Activated naive CD8-positive, alpha-beta T cell treated with anti-CD3 and anti-CD28 coated beads for 36 hours (primary cell): ENCODE measurements at places on chromosomes 11 and 22.

GRCh38 chr11:70810133-70810532, 411.8 kb downstream of the CTTN start:
- DNase-seq, result no peak

GRCh38 chr11:73760135-73760678, 667 bp downstream of the RAB6A start:
- no peak for DNase-seq

DNA sequence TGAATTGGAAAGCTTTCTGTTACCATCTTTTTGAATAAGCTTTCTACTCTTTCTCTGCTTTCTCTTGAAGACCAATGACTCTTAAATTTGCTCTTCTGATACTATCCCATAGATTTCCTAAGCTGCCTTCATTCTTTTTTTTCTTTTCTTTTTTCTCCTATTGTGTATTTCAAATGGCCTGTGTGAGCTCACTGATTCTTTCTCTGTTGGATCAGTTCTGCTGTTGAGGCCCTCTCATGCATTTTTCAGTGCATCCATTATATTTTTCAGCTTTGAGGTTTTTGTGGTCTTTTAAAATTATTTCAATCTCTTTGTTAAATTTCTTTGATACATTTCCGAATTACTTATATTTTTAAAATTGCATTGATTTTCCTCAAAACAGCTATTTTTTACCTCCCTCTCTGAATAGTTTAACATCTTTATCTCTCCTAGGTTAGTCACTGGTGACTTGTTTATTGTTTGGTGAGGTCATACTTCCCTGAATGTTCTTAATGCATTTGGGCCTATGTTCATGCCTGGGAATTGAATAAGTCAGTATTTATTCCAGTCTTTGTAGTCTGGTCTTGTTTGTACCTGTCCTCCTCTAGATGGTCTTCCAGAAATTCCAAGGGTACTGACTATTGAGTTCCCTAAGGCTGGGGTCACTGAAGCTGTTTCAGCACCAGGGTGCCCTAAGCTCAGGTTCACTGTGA, 110.6 kb upstream of the SERPIND1 start:
- no peak for DNase-seq

- no peak for DNase-seq
Observed at GRCh38 chr11:34379079-34379478, 21.3 kb upstream of the ABTB2 start.

DNA sequence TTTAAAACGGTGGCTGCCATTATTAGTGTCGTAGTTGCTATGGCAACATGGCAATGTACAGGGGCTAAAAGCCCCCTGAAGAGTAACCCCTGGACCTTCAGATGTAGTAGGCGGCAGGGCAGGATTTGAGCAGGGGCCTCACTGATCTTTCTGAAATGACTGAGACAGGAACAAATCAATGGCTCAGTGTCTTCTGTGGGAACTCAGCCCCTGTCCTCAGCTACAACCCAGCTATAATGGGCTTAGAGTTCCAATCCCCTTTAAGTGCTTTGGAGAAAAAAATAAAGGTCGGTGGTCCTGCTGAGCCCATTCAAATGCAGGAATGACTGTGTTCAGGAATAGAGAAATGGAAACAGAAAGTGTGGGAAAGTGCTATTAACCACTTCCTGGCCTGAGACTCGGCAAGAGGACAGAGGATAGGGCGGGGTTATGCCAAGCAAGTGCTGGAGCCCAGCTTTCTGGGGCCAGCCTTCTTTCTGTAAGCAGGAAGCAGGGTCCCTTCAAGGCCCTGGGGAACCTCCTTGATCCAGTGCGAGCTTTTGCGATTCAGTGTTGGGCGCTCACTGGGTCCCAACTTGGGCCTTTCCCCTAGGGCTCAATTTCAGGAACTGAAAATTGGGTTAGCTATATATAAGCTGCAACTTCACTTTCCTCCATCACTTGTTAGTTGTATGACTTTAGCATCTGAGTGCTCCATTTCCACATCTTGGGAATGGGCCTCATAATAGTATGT, 6.1 kb upstream of the CD82 start:
- peak; percentile 43 for DNase-seq
